ENCODE measurements at places on chromosomes 1 and 21. TPM values are rescaled to one million over a fixed set of nuclear protein-coding genes. Genes with fewer than 3 reads are reported as not detected.

DNA sequence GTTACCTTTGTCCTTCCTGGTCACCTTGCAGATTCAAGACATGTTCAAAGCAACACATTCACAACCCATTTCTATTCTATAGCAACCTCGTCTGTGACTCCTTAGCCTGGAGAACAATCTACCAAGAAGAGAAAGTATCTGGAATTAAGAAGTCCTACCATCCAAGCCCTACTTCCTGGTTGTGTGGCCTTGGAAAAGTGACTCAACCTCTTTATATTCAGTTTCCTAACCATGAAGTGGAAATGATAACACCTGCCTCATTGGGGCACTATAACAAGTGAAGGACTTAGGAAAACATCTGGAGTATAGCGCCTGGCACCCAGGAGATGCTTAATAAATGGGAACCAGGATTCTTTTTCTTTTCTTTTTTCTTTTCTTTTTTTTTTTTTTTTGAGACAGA lies 36.5 kb upstream of the SRRM1 start:
- H3K4me3 ChIP-seq = no peak overlapping the region
- no peaks in the 10 kb centered on the region for H3K36me3 ChIP-seq
- H3K27me3 ChIP-seq = no peaks in the 10 kb centered on the region
- no peak overlapping the region for H3K27ac ChIP-seq

- H3K36me3 ChIP-seq = no peaks in the 10 kb centered on the region
- no peak for DNase-seq
- no peak overlapping the region for H3K27ac ChIP-seq
These were observed 839.1 kb upstream of the ADGRL2 start for GRCh38 chr1:80961464-80962190.

DNA sequence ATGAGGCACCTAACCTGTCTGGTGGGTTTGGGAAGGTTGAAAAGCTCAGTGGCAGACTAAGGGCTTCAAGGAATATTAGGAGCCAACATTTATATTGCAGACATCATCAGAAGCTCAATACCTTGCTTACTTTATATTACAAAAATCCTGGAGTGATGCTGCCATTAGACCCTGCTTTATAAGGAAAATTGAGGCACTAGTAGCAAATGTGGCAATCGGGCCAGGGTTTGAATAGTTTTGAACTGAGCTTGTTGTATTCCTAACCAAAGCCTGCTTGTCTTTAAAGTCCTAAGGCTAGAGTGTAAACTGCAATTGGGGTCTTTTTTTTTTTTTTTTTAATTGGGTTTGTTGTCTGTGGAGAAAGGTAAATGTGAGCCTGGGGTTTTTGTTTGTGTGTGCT lies 14.3 kb downstream of the L1TD1 start:
- no peak overlapping the region for H3K27ac ChIP-seq
- H3K36me3 ChIP-seq = no peaks in the 10 kb centered on the region
- no peak overlapping the region for H3K4me3 ChIP-seq

Gene ADORA3
- 7.7 TPM for total RNA-seq

GRCh38 chr1:186325239-186325638 lies 49.8 kb downstream of the TPR start:
- H3K27ac ChIP-seq = no peak overlapping the region
- no peak overlapping the region for H3K4me3 ChIP-seq

Gene S100A12
- not detected for total RNA-seq

DNA sequence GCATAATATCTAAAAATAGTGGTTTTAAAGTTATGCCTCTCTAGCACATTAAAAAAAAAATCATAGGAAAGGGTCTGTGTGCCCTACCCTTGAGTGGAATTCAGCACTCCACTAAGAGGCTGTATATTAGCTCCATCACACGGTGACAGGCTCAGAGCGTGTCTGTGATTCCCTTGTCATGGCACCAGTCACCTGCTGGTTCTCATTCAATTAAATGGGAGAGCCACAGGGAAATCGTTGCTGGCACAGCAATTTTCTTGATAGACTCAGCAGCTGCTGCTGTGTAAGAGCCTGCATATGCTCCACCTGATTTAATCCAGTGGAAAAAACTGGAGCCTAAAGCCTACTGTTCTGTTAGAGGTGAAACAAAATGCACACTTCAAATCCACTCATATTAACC lies 9.5 kb downstream of the ATP6V1G3 start:
- H3K27ac ChIP-seq = no peak overlapping the region
- no peaks in the 10 kb centered on the region for H3K36me3 ChIP-seq
- no peak for DNase-seq
- no peak overlapping the region for H3K4me3 ChIP-seq
- no peaks in the 10 kb centered on the region for H3K27me3 ChIP-seq
- peaks cover 16% of the 10 kb centered on the region for H3K4me1 ChIP-seq

- H3K27me3 ChIP-seq = no peaks in the 10 kb centered on the region
- H3K4me3 ChIP-seq = no peak overlapping the region
- no peaks in the 10 kb centered on the region for H3K4me1 ChIP-seq
- no peak overlapping the region for H3K27ac ChIP-seq
- no peak for DNase-seq
These were observed 6.1 kb upstream of the KRTAP23-1 start for GRCh38 chr21:30354308-30355005.

GRCh38 chr1:248924696-248925532 lies 18.9 kb downstream of the PGBD2 start:
- no peaks in the 10 kb centered on the region for H3K4me1 ChIP-seq
- DNase-seq = peak; percentile 63
- no peak overlapping the region for H3K4me3 ChIP-seq
- H3K27me3 ChIP-seq = no peaks in the 10 kb centered on the region

GRCh38 chr1:184813528-184814089 lies 59.0 kb upstream of the EDEM3 start:
- peaks cover 9% of the 10 kb centered on the region for H3K4me1 ChIP-seq
- DNase-seq = no peak
- no peak overlapping the region for H3K27ac ChIP-seq
- H3K36me3 ChIP-seq = no peaks in the 10 kb centered on the region
- H3K4me3 ChIP-seq = no peak overlapping the region

DNA sequence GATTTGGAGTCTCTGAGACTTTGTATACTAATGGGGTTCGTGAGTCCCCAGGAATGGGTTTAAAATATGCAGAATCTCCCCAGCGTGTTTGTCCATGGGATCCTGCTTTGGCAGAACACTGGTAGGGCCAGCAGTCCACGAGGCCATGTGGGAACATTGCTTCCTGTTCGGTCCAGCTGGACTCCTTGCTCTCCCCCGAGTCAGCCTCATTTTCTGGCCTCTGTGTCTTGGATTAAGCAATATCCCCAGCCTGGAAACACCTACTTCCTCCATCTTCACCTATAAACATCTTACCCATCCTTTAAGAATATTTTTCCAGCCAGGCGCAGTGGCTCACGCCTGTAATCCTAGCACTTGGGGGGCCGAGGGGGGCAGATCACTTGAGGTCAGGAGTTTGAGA lies 142.4 kb downstream of the NAV1 start:
- no peak overlapping the region for H3K27ac ChIP-seq
- peaks cover 10% of the 10 kb centered on the region for H3K4me1 ChIP-seq
- H3K27me3 ChIP-seq = no peaks in the 10 kb centered on the region
- no peak for DNase-seq

DNA sequence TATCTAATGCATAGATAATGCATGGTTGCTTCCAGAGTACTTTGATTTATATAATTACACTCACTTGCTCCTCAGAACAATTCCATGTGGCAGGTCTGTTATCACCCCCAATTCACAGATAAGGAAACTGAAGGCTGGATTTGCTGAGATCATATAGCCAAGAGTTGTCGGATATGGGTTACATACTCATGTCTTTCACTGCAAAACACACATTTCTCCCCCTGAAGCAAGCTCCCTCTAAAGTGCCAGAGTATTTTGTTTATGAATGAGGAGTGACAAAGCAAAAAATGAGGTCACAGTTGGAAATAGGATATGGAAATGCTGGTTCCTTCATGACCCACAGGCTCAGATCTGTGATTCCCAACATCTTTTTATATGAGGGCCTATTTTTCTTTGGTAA lies 134.2 kb downstream of the ROR1 start:
- no peak overlapping the region for H3K4me3 ChIP-seq
- no peaks in the 10 kb centered on the region for H3K4me1 ChIP-seq
- H3K27me3 ChIP-seq = no peaks in the 10 kb centered on the region
- DNase-seq = no peak
- H3K27ac ChIP-seq = no peak overlapping the region

DNA sequence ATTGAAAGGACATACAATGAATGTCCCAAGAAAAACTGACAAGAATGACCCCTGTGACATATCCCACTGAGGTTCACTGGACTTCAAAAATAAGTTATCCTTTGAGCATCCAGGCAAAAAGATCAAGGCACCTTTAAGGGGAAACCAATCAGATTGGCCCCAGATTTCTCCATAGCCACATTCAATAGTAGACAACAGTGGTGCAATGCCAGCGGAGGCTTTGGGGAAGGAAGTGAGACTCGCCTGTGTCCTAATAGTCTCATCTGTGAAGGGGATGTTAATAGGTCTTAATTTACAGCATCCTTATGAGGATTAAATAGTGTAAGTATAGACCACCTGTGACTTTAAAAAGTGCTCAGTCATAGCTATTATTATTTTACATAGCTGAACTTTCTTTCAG lies 21.5 kb downstream of the RPL5 start:
- no peak overlapping the region for H3K27ac ChIP-seq
- H3K4me3 ChIP-seq = no peak overlapping the region
- DNase-seq = no peak
- no peaks in the 10 kb centered on the region for H3K27me3 ChIP-seq
- H3K36me3 ChIP-seq = no peaks in the 10 kb centered on the region

- peak overlapping the region; percentile 5 for H3K27ac ChIP-seq
- H3K4me3 ChIP-seq = no peak overlapping the region
- peaks cover 12% of the 10 kb centered on the region for H3K4me1 ChIP-seq
- no peaks in the 10 kb centered on the region for H3K27me3 ChIP-seq
- DNase-seq = peak; percentile 38
These were observed 7.8 kb upstream of the CALML6 start for GRCh38 chr1:1907098-1907736.

DNA sequence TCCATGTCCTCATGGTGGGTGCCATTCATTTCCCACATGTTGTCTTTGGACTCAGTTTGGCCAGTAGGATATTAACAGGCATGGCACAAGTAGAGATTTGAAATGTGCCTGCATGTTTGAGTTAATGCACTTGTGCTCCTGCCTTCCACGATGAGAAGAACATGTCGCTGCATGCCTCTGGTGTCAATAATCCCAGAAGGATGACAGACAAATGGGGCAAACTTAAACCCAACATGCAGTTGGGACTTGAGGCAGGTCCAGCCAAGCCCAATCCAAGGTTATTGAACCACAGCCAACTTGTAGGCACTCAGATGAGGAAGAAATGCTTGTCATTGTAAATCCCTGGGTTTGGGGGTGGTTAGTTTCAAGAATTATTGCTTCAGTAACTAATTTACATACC lies 174.6 kb downstream of the TRIM33 start:
- no peak for DNase-seq
- no peak overlapping the region for H3K27ac ChIP-seq
- H3K36me3 ChIP-seq = no peaks in the 10 kb centered on the region

- peaks cover 13% of the 10 kb centered on the region for H3K4me1 ChIP-seq
- no peak overlapping the region for H3K27ac ChIP-seq
- no peak for DNase-seq
- H3K36me3 ChIP-seq = no peaks in the 10 kb centered on the region
- no peak overlapping the region for H3K4me3 ChIP-seq
- H3K27me3 ChIP-seq = no peaks in the 10 kb centered on the region
These were observed 215.0 kb downstream of the FMN2 start for GRCh38 chr1:240306673-240307072.

GRCh38 chr1:50266509-50266908 lies 156.7 kb downstream of the DMRTA2 start:
- no peak for DNase-seq
- H3K4me3 ChIP-seq = no peak overlapping the region
- no peaks in the 10 kb centered on the region for H3K27me3 ChIP-seq
- no peaks in the 10 kb centered on the region for H3K4me1 ChIP-seq

Gene OR2M5
- total RNA-seq = not detected

- no peak overlapping the region for H3K4me3 ChIP-seq
- DNase-seq = no peak
- H3K36me3 ChIP-seq = no peaks in the 10 kb centered on the region
- H3K27me3 ChIP-seq = no peaks in the 10 kb centered on the region
- H3K4me1 ChIP-seq = no peaks in the 10 kb centered on the region
These were observed 6.5 kb downstream of the LDLRAD1 start for GRCh38 chr1:54011316-54012007.

Gene S100A7
- not detected for total RNA-seq

DNA sequence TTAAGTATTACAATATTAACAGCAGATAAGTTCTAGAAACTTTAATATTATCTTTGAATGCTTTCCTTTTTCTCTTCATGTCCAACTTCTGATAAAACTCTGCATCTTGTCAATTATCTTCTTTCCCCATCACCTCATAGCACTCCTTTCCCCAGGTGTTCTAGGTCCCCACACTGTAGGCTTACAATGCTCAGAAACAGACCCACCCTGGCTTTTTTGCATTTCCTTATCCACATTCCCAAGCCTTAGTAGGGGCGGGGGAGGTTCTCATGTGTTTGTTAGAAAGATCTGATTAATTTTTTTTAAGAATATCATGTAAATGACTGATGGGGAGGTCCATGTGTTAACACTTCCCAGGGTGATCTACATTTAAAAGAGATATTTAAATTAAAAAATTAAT lies 63.9 kb downstream of the PLPPR4 start:
- no peak overlapping the region for H3K4me3 ChIP-seq
- no peaks in the 10 kb centered on the region for H3K4me1 ChIP-seq
- no peaks in the 10 kb centered on the region for H3K36me3 ChIP-seq

All from thyroid gland (tissue), 4 donors.